ENCODE measurements at places on chromosomes 7 and 10. TPM values are rescaled to one million over a fixed set of nuclear protein-coding genes. Genes with fewer than 3 reads are reported as not detected.

- DNase-seq: no peak
Measured at GRCh38 chr10:81696609-81697388, 178.2 kb upstream of the NRG3 start.

GRCh38 chr7:77699056-77699455, 2.8 kb downstream of the RSBN1L start:
- no peak for DNase-seq

- no peak for DNase-seq
Measured at GRCh38 chr10:16699435-16700057, 117.7 kb downstream of the RSU1 start.

The MUC3A gene
- total RNA-seq: 0.11 TPM

GRCh38 chr7:154167051-154167450, 114.9 kb downstream of the DPP6 start:
- DNase-seq: no peak

DNA sequence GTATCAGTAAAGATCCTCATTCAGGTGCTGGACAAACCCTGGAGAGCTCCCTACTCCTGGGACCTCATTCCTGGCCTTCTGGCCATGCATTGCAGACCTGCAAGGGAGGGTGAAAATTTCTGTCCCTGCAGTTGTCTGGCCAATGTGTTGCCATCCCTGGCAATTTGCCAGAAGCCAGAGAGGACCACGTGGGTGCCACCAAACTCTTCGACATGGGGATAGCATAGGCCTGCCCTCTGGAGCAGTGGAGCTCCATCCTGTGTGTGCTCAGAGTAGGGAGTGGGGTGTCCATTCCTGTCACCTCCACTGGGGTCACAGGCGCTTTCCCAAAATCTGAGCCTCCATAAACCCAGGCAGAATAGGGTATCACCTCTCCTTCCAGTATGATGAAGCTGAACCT, 31.2 kb downstream of the DMBT1 start:
- DNase-seq: no peak

The PNLIP gene
- not detected for total RNA-seq

GRCh38 chr7:29401769-29402168, 161.9 kb upstream of the PRR15 start:
- DNase-seq: no peak

DNA sequence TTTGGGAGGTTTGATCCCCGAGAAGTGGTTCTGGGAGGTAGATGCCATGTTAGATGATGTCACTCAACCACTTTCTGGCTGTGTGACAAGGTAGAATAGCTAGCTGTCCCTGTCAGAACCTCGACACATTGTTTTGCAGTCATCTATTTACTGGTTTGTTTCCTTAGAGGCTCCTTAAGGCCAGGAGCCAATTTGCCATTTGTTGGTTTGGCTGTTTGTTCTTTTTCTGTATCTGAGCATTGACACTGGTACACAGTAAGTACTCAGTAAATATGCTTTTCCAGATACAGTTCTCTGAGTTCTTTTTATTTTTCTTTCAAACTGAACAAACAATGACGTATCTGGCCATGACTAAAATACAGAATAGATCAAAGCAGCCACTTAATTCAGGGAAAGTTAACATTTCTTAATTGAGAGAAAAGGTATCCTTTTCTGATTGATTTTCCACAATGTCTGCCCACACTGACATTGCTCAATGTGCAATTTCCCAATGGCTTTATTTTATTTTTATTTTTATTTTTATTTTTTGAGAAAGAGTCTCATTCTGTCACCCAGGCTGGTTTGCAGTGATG, 121.6 kb downstream of the SPAG6 start:
- DNase-seq: peak; percentile 38

GRCh38 chr10:123746942-123747341, 80.8 kb downstream of the GPR26 start:
- DNase-seq: no peak

DNA sequence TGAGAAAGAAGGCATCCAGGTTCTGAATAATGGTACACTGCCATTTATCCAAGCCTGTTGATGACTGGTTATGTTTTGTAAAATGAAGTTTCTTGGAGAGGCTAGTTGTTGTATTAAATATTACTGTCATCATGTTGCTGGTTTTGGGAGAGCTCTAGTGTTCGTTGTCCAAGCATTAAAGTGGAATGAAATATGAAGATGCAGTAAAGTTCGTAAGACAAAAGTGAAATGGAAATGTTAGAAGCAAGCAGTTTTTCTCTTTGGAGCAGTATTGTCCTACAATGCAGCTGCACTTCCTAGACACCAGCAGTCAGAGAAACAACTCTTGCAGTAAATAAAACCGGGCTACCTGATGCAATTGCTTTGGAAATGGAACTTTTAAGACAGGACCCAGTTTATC, 156.8 kb upstream of the FZD1 start:
- DNase-seq: no peak

The SMO gene
- 15.5 TPM for total RNA-seq

- peak; percentile 48 for DNase-seq
Measured at GRCh38 chr7:22109761-22110160, 164.1 kb upstream of the CDCA7L start.

The CCL24 gene
- not detected for total RNA-seq

The PCLO gene
- 7.5 TPM for total RNA-seq

The GDF2 gene
- not detected for total RNA-seq

DNA sequence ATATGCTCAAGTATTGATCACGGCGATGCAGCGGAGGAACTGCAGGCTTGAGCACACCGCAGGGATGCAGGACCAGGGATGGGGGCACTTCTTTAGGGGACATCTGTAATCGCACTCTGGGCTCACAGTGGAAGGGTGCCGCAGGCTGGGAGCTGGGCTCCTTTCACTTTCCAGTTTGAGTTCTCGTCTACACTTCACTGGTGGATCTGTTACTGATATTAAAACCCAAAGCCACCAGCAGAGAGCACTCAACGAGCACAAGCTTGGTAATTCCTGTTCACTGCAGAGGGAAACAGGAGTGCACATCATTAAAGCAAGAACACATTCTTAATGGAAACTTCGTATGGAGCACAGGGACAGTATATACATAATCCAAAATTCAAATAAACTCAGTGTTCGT, 91.3 kb downstream of the PARD3 start:
- DNase-seq: peak; percentile 96

The OR2A1 gene
- not detected for total RNA-seq

- DNase-seq: no peak
Measured at GRCh38 chr10:24307696-24308485, 99.0 kb downstream of the KIAA1217 start.

GRCh38 chr10:100528123-100528886, 1.4 kb downstream of the NDUFB8 start:
- no peak for DNase-seq

DNA sequence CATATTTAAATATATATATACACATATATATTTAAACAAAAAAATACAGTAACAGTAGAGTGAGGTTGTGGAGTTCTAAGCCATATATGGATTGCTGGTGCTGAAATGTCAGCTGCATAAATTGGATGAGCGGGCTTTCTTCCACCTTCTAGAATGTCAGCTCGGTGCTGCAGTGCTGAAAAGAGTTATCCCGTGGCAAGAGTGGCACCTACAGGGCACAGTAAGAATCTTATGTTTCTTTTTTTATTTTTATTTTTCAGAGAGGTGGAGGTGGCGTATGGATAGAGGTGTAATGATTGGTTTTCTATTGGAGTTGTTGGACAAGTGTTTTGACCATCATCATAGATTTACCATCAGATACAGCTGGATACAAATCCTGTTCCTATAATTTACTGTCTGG, 86.2 kb upstream of the DYNC1I1 start:
- peak; percentile 61 for DNase-seq

DNA sequence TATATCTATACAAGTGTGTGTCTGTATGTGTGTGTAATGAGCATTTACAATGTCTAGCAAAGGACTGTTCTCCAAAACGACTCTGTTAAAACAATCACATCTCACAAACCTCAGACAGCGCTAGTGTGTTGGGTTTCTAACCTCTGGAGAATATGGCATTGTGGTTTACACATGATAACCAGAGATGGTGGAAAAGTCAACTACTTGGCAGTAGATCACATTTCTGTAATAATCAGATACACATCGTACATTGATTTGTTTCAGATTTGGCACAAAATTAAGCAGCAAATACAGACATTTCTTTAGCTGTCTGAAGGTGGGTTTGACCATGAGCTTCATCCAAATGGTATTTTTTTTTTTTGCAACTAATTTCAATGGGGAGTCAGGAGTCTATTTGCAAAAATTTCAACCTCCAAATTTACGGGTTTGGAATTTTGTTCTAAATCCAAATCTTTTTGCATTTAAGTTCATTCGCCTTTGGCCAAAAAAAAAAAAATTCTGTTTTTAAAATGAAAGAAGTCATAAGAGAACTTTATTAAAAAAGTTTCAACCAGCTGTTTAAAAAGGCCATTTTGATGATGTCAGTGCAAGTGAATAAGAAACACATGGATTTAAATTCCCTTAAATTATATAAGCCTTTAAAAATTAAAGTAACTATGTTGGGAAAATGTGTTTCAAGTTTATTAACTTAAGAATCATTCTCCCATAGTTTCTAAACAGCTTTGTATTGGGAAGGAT, 127.8 kb downstream of the TMEM26 start:
- no peak for DNase-seq

GRCh38 chr7:28536259-28536658, 123.9 kb downstream of the CREB5 start:
- peak; percentile 37 for DNase-seq

DNA sequence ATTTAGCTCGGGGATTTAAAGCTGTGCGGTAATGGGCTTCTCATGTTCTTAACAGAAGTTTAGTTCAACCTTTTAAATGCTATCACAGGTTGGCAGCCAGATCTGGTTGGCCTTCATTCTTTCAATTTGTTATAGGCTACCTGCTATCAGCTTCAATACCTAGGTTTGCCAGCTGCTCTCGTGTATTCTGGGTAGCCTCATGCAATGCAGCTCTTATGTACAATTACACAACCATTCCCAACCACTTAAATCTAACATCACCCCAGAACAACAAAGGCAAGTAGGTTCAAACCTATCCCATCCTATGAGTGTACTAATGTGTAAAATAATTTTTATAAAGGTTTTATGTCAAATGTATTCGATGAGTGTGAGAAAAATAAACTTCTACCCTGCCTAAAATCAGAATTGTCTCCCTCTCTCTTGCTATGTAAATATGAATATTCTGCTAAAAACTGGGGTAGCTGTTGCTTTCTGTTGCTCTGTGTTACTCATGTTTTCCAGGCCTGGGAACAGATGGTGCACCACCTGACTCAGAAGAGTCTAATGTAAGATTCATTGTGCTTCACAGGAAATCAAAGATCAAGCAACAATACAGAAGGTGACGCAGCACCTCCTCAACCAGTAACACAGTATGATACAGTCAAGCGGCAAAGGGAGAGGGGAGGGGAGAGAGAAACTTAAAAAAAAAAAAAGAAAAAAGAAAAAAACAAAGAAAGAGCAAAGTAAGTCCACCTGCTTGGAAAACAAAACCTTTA, 188.6 kb downstream of the ETV1 start:
- peak; percentile 86 for DNase-seq

Measured in PC-3 (cell line).